Stimulated activated effector memory CD8-positive, alpha-beta T cell treated with anti-CD3 and anti-CD28 coated beads, Interleukin-12 subunit alpha, Interleukin-12 subunit beta, amount 100 ng/mL, for 72 hours (primary cell): ENCODE measurements at places on chromosomes 1 and 21.
A peak's percentile ranks its signal among the peaks of the same experiment; 100 is the strongest.

- no peak for DNase-seq
These were observed 10.8 kb downstream of the AHDC1 start for GRCh38 chr1:27592931-27593677.

DNA sequence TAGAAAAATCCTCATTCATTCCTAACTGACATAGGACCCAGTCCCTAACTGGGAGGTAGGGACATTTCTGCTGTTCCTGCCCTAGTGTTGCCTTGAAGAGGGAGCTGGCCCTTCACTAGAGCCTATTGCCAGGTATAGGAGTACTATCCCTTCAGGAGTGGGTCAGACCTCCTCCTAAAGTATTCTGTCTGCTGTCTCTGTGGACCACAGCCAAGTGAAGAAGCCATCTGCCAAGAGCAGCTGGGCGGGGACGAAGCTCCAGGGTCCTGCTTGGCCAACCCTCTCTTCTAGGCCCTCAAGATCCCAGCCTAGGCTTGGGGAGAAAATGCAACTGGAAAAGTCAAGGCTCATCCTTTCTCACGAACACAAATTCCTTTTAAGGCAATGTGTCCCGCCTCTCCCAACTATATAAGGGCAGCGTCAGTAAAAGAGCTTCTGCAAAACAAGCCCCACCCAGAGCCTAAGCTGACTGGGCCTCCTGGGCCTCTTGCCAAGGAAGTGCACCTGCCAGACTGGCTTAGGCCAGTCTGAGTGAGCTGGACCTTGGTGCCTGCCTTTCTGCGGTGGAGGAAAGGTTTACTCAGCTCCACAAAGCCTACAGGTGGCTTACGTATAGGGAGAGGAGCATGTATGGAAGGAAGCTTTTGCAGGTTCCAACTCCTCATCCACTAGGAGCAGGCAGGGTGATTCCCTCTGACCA is 638 bp upstream of the TUFT1 start:
- DNase-seq = peak; percentile 60

GRCh38 chr1:230930986-230931385 is 47.7 kb downstream of the TTC13 start:
- DNase-seq = no peak

GRCh38 chr1:59290193-59290949 is 6.5 kb upstream of the FGGY start:
- no peak for DNase-seq

GRCh38 chr1:67723620-67724019 is 38.6 kb downstream of the GADD45A start:
- no peak for DNase-seq

DNA sequence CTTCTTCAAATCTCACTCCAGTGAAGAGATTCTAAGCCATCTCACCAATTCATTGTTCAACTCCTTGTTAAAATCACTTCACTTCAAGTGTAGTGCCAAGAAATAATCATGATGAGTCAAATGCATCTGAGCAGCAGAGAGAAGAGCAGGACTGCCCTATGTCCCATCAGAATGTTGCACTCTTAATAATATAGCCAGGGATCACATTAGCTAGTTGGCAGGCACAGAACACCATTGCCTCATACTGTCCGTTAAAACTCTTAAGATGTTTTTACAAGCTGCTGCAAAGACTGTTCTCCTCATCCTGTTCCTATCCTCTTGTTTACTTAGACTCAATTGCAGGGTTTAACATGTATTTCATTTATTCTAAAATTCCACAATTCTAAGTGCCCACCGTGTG is 432.9 kb downstream of the PLPP3 start:
- DNase-seq = no peak

DNA sequence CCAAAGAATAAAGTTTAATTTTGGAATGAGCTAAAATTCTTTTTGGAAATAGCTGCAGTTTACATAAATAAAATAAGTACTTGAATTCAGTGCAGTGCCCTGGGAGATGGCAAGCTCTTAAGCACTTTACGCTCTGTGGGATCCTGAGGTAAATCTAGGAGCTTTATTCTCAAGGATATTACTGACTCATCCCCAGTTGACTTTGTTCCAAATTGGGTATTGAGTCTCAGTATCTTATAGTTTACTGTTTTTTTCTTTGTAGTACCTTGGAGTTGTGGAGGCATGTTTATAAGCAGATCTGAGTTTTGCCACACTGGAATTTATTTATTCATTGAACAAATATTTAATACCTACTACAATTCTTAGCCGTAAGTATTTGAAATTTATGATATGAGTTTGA is 27.4 kb upstream of the HRNR start:
- no peak for DNase-seq
